ENCODE measurements at places on chromosomes 12 and 14. TPM values are rescaled to one million over a fixed set of nuclear protein-coding genes. Genes with fewer than 3 reads are reported as not detected.

Gene HCAR3
- total RNA-seq, result not detected

Gene CIROP
- not detected for total RNA-seq

Gene MAP1LC3B2
- total RNA-seq, result 1.8 TPM

Gene CMA1
- total RNA-seq, result not detected

Gene MYBPC1
- not detected for total RNA-seq

Gene KCNH3
- total RNA-seq, result under 0.01 TPM

Gene RPS6KL1
- total RNA-seq, result 11.1 TPM

Gene IL23A
- not detected for total RNA-seq

Gene RNASE1
- 107 TPM for total RNA-seq

DNA sequence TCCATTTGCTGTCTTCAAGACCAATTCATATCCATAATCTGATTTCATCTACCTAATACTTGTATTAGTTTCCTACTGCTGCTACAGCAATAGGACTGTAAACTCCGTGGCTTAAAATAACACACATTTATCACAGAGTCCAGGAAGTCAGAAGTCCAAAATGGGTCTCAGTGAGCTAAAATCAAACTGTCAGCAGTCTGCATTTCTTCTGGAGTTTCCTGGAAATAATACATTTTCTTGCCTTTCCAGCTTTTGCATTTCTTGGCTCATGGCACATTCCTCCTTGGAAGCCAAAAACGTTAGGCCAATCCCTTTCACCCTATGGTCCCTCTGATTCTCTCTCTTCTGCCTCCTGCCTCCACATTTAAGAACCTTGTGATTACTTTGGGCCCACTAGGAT lies 239.8 kb downstream of the PRKD1 start:
- H3K27me3 ChIP-seq, result no peaks in the 10 kb centered on the region
- no peaks in the 10 kb centered on the region for H3K36me3 ChIP-seq
- no peak for DNase-seq

DNA sequence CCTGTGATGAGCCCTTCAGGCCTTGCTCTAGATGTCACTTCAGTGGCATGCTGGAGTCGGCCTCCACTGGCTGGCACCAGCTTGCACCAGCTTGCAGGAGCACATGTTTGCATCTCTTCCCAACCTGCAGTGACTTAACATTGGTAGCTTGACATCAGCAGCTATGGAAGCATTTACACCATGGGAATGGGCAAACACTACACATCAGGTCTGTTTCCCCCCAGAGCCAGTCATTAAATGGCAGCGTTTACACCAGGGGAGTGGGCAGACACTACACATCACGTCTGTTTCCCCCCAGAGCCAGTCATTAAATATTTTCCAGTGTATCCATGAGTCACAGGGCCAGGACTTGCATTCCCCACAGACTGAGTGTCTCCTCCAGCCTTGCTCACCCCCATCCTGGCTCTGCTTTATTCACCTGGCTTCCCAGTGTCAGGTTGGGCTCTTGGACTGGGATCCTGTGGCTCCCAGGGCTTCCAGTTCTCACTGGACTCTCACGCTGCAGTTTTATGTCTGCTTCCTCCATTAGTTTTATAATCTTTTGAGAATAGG lies 51.6 kb upstream of the VRK1 start:
- H3K4me1 ChIP-seq, result no peaks in the 10 kb centered on the region
- DNase-seq, result no peak
- no peaks in the 10 kb centered on the region for H3K36me3 ChIP-seq
- H3K4me3 ChIP-seq, result no peak overlapping the region

- no peak overlapping the region for H3K27ac ChIP-seq
- H3K36me3 ChIP-seq, result no peaks in the 10 kb centered on the region
- H3K4me3 ChIP-seq, result no peak overlapping the region
- no peaks in the 10 kb centered on the region for H3K27me3 ChIP-seq
- no peaks in the 10 kb centered on the region for H3K4me1 ChIP-seq
- no peak for DNase-seq
Observed at GRCh38 chr12:31557707-31558106, 33.2 kb downstream of the DENND5B start.

- DNase-seq, result no peak
- no peak overlapping the region for H3K27ac ChIP-seq
- H3K27me3 ChIP-seq, result no peaks in the 10 kb centered on the region
- H3K4me3 ChIP-seq, result no peak overlapping the region
- no peaks in the 10 kb centered on the region for H3K4me1 ChIP-seq
Observed at GRCh38 chr14:73477618-73478266, 13.0 kb upstream of the RIOX1 start.

- no peaks in the 10 kb centered on the region for H3K36me3 ChIP-seq
- peaks cover 23% of the 10 kb centered on the region for H3K4me1 ChIP-seq
- H3K27me3 ChIP-seq, result no peaks in the 10 kb centered on the region
- no peak for DNase-seq
- no peak overlapping the region for H3K4me3 ChIP-seq
Observed at GRCh38 chr14:51331486-51332367, 91.7 kb downstream of the TMX1 start.

DNA sequence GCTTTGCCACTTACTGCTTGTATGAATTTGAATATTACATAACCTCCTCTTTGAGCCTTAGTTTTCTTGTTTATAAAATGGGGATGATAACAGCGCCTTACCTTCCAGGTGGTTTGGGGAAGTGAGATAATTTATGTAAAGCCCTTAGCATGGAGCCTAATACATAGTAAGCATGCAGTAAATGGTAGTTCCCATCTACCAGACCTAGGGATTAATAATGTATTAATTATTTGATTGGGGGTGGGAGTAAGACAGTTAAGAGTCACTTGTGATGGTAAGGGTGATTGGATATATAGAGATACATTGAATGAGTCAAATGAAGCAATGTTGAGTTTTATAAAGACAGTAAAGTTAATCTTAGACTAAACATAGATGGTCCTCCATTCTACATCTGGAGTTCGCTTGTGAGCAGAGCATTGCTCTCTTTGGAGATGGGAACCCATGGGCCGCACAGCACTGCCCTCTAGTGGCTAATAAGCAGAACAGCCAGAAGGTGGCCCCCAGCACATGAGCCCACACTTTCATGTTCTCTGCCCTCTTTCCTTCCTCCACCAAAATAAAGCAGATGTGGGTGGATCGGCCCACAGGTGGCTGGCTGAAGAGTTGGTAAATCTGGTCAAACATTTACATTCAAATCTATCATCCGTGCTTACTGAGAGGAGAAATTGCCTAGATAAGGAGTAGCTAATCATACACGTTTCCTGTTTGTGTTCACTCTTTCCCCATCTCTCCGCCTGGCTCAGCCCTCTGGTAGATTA lies 26.5 kb upstream of the TAMALIN start:
- H3K27me3 ChIP-seq, result no peaks in the 10 kb centered on the region
- H3K4me3 ChIP-seq, result no peak overlapping the region
- no peak overlapping the region for H3K27ac ChIP-seq
- DNase-seq, result peak; percentile 62
- no peaks in the 10 kb centered on the region for H3K36me3 ChIP-seq
- H3K4me1 ChIP-seq, result no peaks in the 10 kb centered on the region

- no peak overlapping the region for H3K4me3 ChIP-seq
- H3K27me3 ChIP-seq, result peaks cover 5% of the 10 kb centered on the region
- no peak for DNase-seq
- no peak overlapping the region for H3K27ac ChIP-seq
Observed at GRCh38 chr14:29215853-29216252, 449.3 kb downstream of the FOXG1 start.

DNA sequence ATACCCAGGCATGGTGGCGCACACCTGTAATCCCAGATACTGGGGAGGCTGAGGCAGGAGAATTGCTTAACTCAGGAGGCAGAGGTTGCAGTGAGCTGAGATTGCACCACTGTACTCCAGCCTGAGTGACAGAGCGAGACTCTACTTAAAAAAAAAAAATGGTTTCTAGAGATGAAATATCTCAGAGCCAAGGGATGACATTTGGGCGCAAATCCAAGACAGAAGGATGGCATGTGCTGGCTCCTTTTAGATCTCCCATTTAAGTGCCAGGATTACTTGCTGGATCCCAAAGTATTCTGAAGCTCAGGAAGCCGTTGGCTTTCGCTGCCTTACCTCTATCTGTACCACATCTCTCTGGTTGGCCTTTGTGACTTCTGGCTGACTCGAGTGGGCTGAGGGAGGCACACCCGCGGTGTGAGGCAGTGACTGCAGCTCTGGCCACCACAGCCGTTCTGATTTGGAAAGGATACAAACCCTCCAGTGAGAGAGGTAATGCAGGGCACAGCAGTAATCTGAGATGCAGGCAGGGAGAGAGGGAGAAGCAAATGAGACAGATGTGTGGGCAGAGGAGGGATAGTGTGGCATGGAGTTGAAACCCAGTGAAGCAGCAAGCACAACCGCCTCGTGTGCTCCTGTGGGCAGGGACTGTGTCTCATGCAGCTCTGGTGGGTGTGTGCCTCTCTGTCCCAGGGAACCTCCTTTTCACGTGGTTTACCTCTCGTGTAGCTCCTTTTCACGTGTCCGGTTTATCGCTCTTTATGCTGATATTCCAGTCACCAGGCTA lies 4.9 kb downstream of the B4GALNT3 start:
- H3K36me3 ChIP-seq, result no peaks in the 10 kb centered on the region
- H3K27me3 ChIP-seq, result no peaks in the 10 kb centered on the region
- H3K27ac ChIP-seq, result no peak overlapping the region
- H3K4me3 ChIP-seq, result no peak overlapping the region

- H3K36me3 ChIP-seq, result no peaks in the 10 kb centered on the region
- no peak overlapping the region for H3K27ac ChIP-seq
- H3K4me1 ChIP-seq, result no peaks in the 10 kb centered on the region
- no peak overlapping the region for H3K4me3 ChIP-seq
- no peaks in the 10 kb centered on the region for H3K27me3 ChIP-seq
Observed at GRCh38 chr12:3427956-3428355, 63.0 kb upstream of the PRMT8 start.

- peak; percentile 63 for DNase-seq
- H3K36me3 ChIP-seq, result no peaks in the 10 kb centered on the region
Observed at GRCh38 chr14:69715725-69716477, 51.0 kb upstream of the SRSF5 start.

DNA sequence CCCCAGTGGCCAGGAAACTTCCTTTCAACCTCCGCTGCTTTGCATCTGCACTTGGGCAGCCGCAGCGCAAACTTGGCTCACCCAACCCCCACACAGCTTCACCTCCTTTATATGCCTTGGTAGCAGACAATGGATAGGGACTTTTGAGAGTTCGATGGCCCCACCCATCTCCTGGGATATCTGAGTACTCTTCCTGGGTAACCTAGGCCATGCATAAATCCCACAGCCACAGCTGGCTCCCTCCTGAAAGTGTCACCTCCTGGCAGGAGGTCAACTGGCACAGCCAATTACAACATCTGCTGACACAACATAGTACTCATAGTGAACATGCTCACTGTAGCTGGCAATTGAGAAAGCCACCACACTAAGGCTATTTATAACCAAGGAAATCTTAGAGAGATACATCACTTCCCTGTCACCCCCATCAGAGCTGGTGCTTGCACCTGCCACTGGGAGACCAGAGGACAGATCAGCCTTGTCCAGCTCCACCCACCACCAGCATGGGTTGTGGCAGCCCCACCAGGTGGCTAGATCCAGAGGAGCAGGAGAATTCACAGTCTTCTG lies 410.0 kb downstream of the SYT1 start:
- no peak overlapping the region for H3K27ac ChIP-seq
- no peaks in the 10 kb centered on the region for H3K27me3 ChIP-seq
- no peak overlapping the region for H3K4me3 ChIP-seq
- H3K36me3 ChIP-seq, result no peaks in the 10 kb centered on the region
- H3K4me1 ChIP-seq, result no peaks in the 10 kb centered on the region

GRCh38 chr14:33774723-33775470 lies 176.0 kb downstream of the EGLN3 start:
- DNase-seq, result no peak
- H3K36me3 ChIP-seq, result no peaks in the 10 kb centered on the region
- H3K27ac ChIP-seq, result no peak overlapping the region
- H3K4me3 ChIP-seq, result no peak overlapping the region
- no peaks in the 10 kb centered on the region for H3K27me3 ChIP-seq

- H3K27ac ChIP-seq, result no peak overlapping the region
- H3K36me3 ChIP-seq, result no peaks in the 10 kb centered on the region
- DNase-seq, result no peak
- no peaks in the 10 kb centered on the region for H3K4me1 ChIP-seq
- no peak overlapping the region for H3K4me3 ChIP-seq
Observed at GRCh38 chr12:12019881-12020280, 50.9 kb upstream of the BCL2L14 start.

DNA sequence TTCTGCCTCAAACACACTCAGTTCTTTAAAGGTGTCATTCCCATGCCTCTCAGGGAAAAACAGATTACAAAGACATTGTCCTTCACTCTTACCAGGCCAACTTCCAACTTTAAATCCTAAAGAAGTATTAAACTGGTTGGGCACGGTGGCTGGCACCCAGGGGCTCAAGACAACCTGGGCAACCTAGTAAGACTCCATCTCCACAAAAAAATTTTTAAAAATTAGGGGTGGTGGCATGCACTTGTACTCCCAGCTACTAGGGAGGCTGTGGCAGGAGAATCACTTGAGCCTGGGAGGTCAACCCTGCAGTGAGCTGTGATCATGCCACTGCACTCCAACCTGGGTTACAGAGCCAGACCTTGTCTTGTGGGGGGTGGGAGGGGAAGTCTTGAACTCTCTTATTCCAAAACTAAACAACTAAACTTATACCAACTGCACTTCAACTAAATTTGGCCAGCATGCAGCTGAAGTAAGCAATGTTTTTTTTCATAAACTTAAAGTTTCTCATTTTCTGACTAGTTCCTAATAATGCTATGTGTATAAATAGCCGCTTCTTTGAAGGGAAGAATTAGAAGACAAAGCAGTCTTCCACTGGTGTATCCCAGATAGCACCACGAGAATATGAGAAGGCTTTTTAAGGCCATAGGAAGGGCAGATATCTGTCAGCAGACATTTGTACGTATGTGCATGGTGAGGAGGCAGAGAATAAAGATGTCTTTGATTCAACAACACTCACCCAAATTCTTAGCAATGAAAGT lies 2.4 kb downstream of the SLC11A2 start:
- H3K36me3 ChIP-seq, result no peaks in the 10 kb centered on the region
- no peak overlapping the region for H3K4me3 ChIP-seq
- H3K4me1 ChIP-seq, result no peaks in the 10 kb centered on the region
- DNase-seq, result no peak

GRCh38 chr12:88752183-88752582 lies 171.9 kb upstream of the KITLG start:
- no peak overlapping the region for H3K4me3 ChIP-seq
- no peaks in the 10 kb centered on the region for H3K4me1 ChIP-seq
- H3K36me3 ChIP-seq, result no peaks in the 10 kb centered on the region
- H3K27me3 ChIP-seq, result no peaks in the 10 kb centered on the region
- H3K27ac ChIP-seq, result no peak overlapping the region

DNA sequence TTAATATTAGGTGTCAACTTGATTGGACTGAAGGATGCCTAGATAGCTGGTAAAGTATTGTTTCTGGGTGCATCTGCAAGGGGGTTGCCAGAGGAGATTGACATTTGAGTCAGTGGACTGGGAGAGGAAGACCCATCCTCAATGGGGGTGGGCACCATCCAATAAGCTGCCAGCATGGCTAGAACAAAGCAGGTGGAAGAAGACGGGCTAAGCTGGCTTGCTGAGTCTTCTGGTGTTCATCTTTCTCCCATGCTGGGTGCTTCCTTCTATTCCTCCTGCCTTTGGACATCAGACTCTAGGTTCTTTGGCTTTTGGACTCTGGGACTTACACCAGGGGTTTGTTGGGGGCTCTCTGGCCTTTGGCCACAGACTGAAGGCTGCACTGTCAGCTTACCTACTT lies 87.4 kb downstream of the SLC38A1 start:
- no peaks in the 10 kb centered on the region for H3K36me3 ChIP-seq
- H3K4me3 ChIP-seq, result no peak overlapping the region
- DNase-seq, result no peak
- no peaks in the 10 kb centered on the region for H3K4me1 ChIP-seq
- no peak overlapping the region for H3K27ac ChIP-seq
- H3K27me3 ChIP-seq, result no peaks in the 10 kb centered on the region

- H3K4me3 ChIP-seq, result no peak overlapping the region
- no peaks in the 10 kb centered on the region for H3K36me3 ChIP-seq
- H3K27ac ChIP-seq, result no peak overlapping the region
- no peak for DNase-seq
Observed at GRCh38 chr14:99952453-99952852, 112.8 kb upstream of the EVL start.
